Activated CD4-positive, alpha-beta T cell treated with anti-CD3 and anti-CD28 coated beads, Interleukin-2, Interleukin-4, amounts not matched to agents 100 ng/mL and 50 ng/mL, durations not matched to agents 16 hours and 8 hours (primary cell): ENCODE measurements at places on chromosomes 5 and 9.

DNA sequence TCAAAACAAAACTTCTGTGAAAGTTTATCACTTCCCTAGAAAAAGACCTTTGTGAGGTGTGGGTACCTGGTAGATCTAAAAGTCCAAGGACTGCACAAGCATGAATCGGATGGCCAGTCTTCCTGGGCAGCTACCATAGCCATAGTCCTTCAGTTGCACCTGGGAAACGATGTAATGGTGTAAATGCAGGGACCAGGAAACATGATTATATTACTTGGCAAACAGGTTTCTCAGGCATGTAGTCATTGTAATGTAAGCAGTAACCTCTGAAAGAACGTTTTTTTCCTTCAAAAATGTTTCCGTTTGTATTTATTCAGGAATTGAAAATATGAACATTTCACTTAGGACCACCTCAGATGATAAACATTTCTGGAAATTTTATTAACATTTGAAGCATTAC lies 433.4 kb downstream of the DTWD2 start:
- DNase-seq, result no peak

DNA sequence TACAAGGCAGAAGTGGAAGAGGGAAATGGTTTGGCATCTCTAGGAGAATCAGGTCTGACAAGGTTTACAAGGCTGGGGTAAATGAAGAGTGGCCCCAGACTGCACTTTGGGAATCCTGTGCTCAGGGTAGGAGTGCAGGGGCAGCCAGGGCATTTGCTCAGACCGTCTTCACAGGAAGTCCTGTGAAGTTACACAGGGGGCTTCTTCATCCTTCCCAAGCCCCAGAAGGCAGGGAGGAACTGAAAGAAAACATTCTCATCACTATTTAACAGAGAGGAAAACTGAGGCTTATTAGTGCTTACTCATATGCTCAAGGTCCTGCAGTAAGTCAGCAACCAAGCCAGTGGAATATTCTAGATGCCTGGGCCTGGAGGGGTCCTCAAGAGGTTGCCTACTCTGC lies 80.7 kb downstream of the NRG2 start:
- no peak for DNase-seq

DNA sequence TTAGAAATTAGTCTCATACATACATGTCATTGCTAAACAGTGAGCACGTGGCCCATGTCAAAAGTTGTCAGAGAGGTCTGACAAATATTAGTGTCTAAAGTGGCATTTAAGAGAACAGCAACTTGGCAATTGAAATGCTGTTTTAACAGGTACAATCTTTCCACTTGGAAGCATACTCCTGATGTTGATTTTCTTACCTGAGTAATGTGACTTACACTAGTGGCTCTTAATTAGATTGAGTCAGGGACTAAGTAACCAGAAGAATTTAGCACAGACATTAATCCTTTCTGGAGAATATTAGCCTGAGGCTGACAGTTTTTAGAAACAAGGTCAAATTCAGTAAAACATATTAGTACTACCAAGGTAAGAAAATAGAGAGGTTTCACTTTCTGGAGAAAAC lies 357.0 kb upstream of the ZNF608 start:
- DNase-seq, result no peak

DNA sequence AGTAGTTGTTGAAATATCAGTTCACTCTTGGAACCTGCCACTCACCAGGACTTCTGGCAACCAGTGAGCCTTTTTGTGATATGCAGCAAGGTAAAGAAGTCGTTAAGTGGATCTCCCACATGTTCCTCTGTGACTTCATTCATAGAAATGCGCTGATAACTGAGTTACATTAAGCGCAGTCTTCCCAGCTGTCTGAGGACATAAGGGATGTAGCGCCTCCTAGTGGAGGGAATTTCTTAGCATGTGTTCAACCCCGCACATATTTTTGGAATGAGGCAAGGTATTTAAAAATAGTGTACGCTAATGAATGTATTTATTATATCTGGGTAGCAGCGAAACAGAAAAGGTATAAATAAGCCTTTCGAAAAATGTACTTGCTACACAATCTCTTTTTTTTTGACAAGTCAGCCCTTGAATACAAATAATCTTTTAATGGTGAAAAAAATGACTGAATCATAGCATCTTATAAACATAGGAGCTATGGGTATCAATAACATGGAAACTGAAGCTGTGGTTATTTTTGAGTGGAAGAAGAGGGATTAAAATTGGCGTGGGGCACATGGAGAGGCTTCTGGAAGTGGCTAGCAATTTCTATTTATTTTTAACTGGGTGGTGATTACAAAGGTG lies 38.0 kb downstream of the PALM2AKAP2 start:
- peak; percentile 74 for DNase-seq

DNA sequence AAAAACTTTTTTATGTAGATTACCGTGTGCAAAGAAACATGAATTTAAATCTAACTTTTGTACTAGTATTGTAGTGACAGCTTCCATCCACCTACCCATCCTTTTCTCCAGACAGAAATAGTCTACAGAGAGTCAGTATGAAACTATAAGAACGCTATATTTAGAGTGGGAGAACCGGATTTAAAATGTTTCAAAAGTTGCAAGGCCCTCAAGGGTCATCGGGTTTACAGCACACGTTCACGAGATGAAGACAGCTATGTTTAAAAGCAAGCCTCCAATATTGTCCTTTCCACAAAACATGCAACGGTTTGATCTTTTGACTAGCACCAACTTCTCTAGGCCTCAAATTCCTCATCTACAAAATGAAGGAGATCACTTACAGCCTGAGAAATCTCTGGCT lies 139.9 kb downstream of the LPAR1 start:
- DNase-seq, result no peak

- DNase-seq, result no peak
These were observed 219.2 kb upstream of the ELL2 start for GRCh38 chr5:96180684-96181435.

- DNase-seq, result no peak
These were observed 85.7 kb upstream of the RNF38 start for GRCh38 chr9:36485647-36486328.

GRCh38 chr5:127031147-127031862 lies 947 bp upstream of the MARCHF3 start:
- DNase-seq, result peak; percentile 4

DNA sequence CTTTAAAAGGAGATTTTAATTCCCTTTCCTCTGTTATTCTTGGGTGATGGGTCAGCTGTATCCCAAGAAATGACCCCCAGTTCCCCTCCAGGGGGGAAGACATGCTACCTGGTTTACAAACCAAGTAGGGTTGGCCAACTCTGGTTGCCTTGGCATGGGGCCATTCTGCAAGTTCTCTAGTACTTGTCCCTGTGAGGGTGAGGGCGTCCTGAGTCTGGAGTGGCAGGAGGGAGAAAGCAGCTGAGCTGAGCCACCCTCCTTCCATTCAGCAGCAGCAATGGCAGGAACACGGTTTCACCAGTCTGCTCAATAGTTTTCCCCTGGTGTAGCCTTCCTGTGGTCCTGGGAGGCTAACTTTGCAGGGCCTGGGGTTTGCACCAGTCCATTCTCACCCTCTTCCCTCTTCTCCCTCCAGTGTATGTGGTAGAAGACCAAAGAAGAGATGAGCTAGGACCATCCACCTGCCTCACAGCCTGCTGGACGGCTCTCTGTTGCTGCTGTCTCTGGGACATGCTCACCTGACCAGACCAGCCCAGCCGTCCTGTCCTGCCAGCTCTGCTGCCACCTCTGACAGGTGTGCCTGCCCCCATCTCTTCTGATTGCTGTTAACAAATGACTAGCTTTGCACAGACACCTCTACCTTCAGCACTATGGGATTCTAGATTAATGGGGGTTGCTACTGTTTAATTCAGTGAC lies 59.9 kb downstream of the PFDN1 start:
- DNase-seq, result no peak

DNA sequence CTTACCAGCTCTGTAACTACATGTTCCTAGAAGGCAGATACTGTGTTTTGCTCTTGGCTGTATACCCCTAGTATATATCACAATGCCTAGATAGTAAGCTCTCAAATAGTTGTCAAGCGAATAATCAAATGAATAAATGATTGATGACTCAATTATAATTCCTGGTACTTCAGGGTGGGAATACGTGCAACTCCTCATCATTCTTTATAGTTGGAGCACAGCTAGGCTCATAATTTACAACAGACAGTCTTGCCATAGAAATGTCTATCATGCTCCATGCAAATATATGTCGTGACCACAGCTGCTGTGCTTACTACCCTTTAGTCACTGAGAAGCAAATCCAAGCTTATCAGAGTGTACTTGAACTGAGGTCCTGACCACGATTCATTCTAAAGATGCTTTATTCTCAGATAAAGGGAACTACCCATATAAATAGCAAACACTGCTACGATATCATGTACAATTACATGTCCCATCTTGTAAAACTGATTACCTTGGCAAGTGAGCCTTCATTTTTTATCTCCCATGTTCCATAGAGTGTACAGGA lies 52.1 kb downstream of the STRBP start:
- no peak for DNase-seq

- no peak for DNase-seq
These were observed 88.6 kb downstream of the JAK2 start for GRCh38 chr9:5073701-5074100.

DNA sequence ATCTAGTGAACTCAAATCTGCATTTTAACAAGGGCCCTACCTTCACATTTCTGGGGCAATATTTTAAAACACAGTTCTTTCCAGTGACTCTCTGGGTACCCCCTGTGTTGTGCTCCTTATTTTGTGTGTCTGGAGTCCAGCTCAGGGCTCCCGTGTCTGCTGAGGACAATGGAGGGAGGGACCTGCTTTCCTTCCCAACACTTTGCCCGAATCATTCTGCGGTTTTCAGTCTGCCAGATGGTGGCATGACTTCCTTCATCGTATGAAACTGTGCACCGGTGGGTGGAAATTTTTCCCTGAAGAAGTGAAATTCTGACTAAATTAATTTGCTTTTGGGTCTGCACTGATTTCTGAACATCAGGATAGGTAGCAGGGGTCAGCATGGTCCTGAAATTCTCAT lies 153.6 kb upstream of the CD180 start:
- no peak for DNase-seq

- no peak for DNase-seq
These were observed 423.0 kb downstream of the TUSC1 start for GRCh38 chr9:25255216-25255615.

GRCh38 chr9:76564297-76564696 lies 105.3 kb downstream of the GCNT1 start:
- DNase-seq, result no peak

DNA sequence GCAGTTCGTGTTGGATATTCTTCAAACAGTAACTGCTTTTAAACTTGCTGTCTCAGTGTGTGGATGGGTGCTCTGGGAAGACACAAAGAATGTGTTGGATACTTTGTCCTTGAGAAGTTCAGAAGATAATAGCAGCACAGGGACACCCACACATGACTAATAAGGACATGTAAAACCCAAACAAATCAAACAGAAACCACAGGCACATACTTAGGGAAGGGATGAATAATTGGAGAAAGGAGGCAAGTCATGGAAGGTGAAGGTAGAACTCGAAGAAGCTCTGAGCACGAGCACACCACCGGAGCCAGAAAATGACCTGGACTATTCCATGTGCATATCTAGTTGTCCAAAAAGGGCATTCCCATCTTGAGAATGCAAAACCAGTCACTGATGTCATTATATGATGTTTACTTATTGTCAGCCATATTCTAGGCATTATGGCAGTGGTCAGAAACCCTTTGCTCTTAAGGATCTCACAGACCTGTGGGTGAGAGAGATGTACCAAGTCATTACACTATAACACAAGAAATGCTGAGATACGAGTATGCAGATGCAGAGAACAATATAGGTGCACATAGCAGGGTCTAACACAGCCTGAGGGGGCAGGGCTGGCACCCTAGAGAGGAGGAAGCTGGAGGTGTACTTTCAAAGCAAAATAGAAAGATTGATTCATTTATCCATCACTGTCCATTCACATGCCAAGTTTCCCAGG lies 152.9 kb downstream of the PIK3R1 start:
- DNase-seq, result no peak

DNA sequence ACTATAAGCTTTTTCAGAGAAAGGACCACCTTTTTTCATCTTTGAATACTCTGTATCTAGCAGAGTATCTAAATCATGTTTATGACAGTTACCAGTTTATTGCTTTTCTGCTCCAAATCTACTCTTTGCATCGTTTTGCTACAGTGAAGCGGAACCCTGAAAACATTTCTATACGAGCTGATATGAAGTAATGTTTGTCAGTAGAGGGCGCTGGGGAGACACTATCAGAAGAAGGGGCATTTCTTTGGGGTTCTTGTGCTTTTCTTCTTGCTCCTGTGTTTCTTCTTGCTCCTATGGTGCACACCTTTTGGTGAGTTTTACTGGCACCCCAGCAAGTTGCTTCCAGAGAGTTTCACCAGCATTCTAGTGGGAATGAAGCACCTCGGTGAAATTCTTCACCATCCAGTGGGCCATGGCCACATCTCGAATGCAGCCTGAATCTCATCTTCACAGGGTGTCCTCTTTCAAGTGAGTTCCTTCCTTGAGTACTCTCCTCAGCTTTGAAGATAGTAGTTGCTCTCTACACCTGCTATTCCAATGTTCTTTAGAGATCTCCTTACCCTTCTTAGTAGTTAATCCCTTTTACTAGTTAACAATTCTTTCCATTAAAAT lies 98.4 kb downstream of the FGF1 start:
- peak; percentile 39 for DNase-seq

- peak; percentile 90 for DNase-seq
These were observed 5.1 kb downstream of the GRK6 start for GRCh38 chr5:177431317-177432142.

- no peak for DNase-seq
These were observed 136.5 kb downstream of the EFNA5 start for GRCh38 chr5:107533910-107534876.

DNA sequence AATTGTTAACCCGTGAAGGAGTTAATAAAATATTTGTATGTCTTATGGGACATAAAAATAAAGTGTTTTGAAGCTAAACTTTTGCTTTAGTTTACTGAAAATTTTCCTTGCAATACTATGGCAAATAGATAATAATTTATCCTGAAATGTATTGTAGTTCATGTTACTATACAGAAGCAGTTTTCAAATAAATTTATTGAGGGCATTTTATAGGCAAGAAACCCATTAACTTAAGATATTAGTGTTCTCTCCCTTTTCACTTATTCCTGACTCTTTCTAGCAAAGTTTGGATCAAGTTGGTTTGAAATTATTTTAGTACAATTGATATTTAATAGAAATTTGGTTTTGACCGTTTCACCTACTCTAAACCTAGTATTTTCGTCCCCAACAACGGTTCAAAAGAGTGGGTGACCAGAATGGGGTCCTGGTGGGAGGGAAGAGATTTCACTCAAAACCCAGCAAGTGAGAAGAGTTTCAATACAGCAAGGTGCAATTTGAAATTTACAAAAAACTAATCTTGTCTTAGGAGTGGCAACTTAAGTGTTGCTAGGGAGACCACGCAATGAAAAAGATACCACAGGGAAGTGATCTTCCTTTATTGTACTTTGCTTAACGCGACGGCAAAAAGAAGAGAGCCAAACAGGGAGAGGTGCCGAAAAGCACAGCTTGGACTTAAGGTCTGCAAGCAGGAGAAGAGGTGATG lies 28.4 kb downstream of the NR2F1 start:
- DNase-seq, result no peak

DNA sequence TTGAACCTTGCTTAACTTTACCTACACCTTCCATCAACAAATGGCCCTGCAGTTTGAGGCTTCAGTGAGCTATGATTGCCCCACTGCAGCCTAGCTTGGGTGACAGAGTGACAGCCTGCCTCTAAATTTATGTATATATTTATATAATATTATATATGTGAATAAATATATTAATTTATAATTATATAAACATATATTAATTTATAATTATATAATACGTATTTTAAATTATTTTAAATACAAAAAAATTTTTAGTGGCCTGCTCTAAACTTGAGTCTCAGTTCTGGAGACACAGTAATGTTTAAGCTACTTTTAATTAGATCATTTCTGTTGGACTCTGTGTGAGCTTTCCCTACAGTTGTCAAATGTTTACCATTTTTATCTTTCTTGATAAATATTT lies 9.3 kb upstream of the SHC3 start:
- no peak for DNase-seq
